ENCODE measurements at places on chromosomes 5 and 9. TPM values are rescaled to one million over a fixed set of nuclear protein-coding genes. Genes with fewer than 3 reads are reported as not detected.

LCNL1 gene
- 0.11 TPM for total RNA-seq

PALM2AKAP2 gene
- total RNA-seq = 11.0 TPM

RMI1 gene
- total RNA-seq = 6.1 TPM

XPA gene
- 15.4 TPM for total RNA-seq

CKS2 gene
- total RNA-seq = 56.3 TPM

ARHGAP26 gene
- total RNA-seq = 5.1 TPM

SPRY4 gene
- total RNA-seq = 27.2 TPM

HAND1 gene
- not detected for total RNA-seq

PCDHB13 gene
- total RNA-seq = 2.7 TPM

C9 gene
- 0.54 TPM for total RNA-seq

NME5 gene
- total RNA-seq = 11.1 TPM

GPR21 gene
- total RNA-seq = 2.4 TPM

LECT2 gene
- not detected for total RNA-seq

PTGDS gene
- total RNA-seq = 0.65 TPM

STPG3 gene
- not detected for total RNA-seq

SLC36A2 gene
- not detected for total RNA-seq

CAMK4 gene
- 0.11 TPM for total RNA-seq

FAM221B gene
- not detected for total RNA-seq

UBLCP1 gene
- total RNA-seq = 35.3 TPM

FAXDC2 gene
- 22.5 TPM for total RNA-seq

SLC6A7 gene
- not detected for total RNA-seq

PCDHA11 gene
- 0.11 TPM for total RNA-seq

WDR31 gene
- total RNA-seq = 3.2 TPM

GCNT4 gene
- 3.6 TPM for total RNA-seq

LCN15 gene
- not detected for total RNA-seq

HRH2 gene
- not detected for total RNA-seq

Data from articular chondrocyte of knee joint (primary cell).